GM23338 (cell line): ENCODE measurements at places on chromosomes 6 and 20. TPM values are rescaled to one million over a fixed set of nuclear protein-coding genes. Genes with fewer than 3 reads are reported as not detected.

- H3K36me3 ChIP-seq: no peaks in the 10 kb centered on the region
- no peak overlapping the region for H3K27ac ChIP-seq
- no peak overlapping the region for H3K4me3 ChIP-seq
- no peaks in the 10 kb centered on the region for H3K4me1 ChIP-seq
Measured at GRCh38 chr20:59214073-59214472, 50.5 kb downstream of the ZNF831 start.

- no peaks in the 10 kb centered on the region for H3K27me3 ChIP-seq
- DNase-seq: no peak
- H3K4me3 ChIP-seq: no peak overlapping the region
Measured at GRCh38 chr6:137025786-137026730, 18.7 kb downstream of the IL20RA start.

- no peaks in the 10 kb centered on the region for H3K4me1 ChIP-seq
- no peaks in the 10 kb centered on the region for H3K36me3 ChIP-seq
- no peaks in the 10 kb centered on the region for H3K27me3 ChIP-seq
Measured at GRCh38 chr6:72267470-72267869, 354.4 kb upstream of the KCNQ5 start.

DNA sequence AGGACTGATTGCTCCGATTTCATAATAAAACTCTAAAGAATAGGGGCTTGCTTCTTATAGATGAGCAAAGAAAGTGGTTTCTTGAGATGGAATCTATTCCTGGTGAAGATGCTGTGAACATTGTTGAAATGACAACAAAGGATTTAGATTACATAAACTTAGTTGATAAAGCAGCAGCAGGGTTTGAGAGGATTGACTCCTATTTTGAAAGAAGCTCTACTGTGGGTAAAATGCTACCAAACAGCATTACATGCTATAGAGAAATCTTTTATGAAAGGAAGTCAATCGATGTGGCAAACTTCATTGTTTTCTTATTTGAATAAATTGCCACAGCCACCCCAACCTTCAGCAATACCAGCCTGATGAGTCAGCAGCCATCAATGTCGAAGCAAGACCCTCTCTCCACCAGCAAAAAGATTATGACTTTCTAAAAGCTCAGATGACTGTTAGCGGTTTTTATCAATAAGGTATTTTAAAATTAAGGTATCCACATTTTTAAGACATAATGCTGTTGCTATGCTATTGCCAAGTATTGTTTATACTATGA, 12.7 kb upstream of the MTRF1L start:
- H3K36me3 ChIP-seq: no peaks in the 10 kb centered on the region
- DNase-seq: no peak
- no peak overlapping the region for H3K4me3 ChIP-seq
- no peaks in the 10 kb centered on the region for H3K27me3 ChIP-seq
- no peaks in the 10 kb centered on the region for H3K4me1 ChIP-seq
- no peak overlapping the region for H3K27ac ChIP-seq

GABRR1 gene
- polyA plus RNA-seq: 0.12 and 0.37 TPM in 2 replicates

GRCh38 chr20:21944227-21944626, 238.8 kb downstream of the PAX1 start:
- H3K36me3 ChIP-seq: no peaks in the 10 kb centered on the region
- H3K27me3 ChIP-seq: no peaks in the 10 kb centered on the region
- no peak overlapping the region for H3K27ac ChIP-seq
- H3K4me3 ChIP-seq: no peak overlapping the region
- no peaks in the 10 kb centered on the region for H3K4me1 ChIP-seq
- DNase-seq: no peak

DNA sequence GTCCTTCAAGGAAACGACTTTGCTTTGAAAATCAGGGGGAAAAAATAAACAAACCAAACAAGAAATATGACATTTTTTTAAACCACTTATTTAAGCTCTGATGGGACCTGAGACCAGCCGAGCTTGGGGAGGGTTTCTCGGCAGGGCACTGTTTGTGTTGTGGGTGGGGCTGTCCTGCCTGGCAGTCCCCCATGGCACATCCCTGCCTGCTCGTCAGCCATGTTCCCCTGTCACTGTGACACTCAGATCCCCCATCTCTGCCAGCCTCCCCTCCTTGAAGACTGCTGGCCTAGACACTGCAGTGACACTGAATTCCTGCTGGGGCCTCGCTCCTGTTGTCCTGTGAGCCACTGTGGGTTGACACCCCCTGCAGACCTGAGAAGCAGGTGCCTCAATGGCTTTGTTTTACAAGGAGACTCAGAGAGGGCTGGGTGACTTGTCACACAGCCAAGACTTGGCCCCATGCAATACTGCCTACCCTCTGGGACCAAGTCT, 95.1 kb upstream of the PTPN1 start:
- no peak overlapping the region for H3K4me3 ChIP-seq
- DNase-seq: no peak
- no peaks in the 10 kb centered on the region for H3K27me3 ChIP-seq
- no peak overlapping the region for H3K27ac ChIP-seq
- peaks cover 11% of the 10 kb centered on the region for H3K4me1 ChIP-seq

GRCh38 chr20:18504479-18505060, 3.2 kb upstream of the SEC23B start:
- H3K36me3 ChIP-seq: 0 out of 2 replicates have a peak, but pooled peaks cover under 1% of the 10 kb centered on the region
- no peak overlapping the region for H3K4me3 ChIP-seq
- no peaks in the 10 kb centered on the region for H3K27me3 ChIP-seq
- no peak overlapping the region for H3K27ac ChIP-seq
- peaks cover 14% of the 10 kb centered on the region for H3K4me1 ChIP-seq

GRCh38 chr6:39821742-39822532, 29.8 kb downstream of the DAAM2 start:
- no peaks in the 10 kb centered on the region for H3K27me3 ChIP-seq
- no peaks in the 10 kb centered on the region for H3K36me3 ChIP-seq
- no peak overlapping the region for H3K27ac ChIP-seq

- peaks cover 6% of the 10 kb centered on the region for H3K4me1 ChIP-seq
- DNase-seq: no peak
- H3K27ac ChIP-seq: no peak overlapping the region
- no peaks in the 10 kb centered on the region for H3K36me3 ChIP-seq
- H3K4me3 ChIP-seq: no peak overlapping the region
- no peaks in the 10 kb centered on the region for H3K27me3 ChIP-seq
Measured at GRCh38 chr20:37699202-37699601, 5.4 kb downstream of the CTNNBL1 start.

DNA sequence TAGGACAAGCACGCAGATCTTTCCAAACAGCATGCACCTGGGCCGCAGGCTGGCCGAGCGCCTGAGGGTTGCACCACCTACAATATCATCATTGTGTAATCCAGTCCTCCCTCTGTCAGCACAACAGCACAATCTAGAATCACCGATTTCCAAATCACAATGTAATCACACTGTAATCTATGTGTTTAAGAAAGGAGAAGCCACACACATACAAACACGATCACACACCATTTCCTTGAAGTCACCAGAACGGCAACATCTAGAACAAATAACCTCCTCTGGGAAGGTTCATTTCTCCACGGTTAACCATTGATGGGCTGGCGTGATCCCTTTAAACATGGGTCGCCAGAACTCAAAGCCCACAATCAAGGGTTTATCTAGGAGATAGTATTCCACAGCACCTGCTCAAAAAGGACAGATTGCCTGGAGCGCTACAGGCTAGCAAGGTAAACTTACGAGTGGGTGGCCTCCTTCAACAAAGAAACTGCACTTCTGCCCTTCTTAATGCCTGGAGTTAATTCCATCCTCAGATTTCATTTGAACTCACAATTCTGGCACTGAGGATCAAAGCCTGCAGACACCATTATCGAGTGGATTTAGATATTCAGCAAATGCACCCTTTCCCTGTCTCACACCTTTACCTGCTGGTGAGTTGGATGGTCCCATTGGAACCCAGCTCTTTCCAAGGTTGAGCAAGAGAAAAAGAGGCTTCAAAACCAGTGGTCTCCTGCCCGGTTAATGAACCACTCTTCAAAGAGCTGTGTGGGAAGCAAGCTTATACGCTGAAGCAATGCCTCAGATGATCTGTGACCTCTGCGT, 83.8 kb upstream of the FOXQ1 start:
- DNase-seq: no peak
- no peaks in the 10 kb centered on the region for H3K27me3 ChIP-seq
- no peak overlapping the region for H3K27ac ChIP-seq
- H3K4me1 ChIP-seq: no peaks in the 10 kb centered on the region

DNA sequence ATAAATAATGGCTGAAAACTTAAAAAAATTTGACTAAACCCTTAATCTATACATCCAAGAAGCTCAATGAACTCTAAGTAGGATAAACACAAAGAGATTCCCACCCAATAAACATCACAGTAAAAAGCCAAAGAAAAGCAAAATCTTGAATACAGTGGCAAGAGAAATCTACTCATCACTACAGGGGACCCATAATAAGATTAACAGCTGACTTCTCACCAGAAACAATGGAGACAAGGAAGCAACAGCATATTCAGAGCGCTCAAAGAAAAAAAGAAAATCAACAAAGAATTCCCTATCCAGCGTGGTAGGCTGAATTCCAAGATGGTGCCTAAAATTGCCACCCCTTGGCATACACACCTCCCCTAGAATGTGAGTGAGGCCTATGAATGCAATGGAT, 18.6 kb downstream of the SNX3 start:
- DNase-seq: no peak
- no peak overlapping the region for H3K4me3 ChIP-seq
- H3K27me3 ChIP-seq: no peaks in the 10 kb centered on the region
- H3K4me1 ChIP-seq: no peaks in the 10 kb centered on the region
- H3K27ac ChIP-seq: no peak overlapping the region
- peaks cover 7% of the 10 kb centered on the region; the same call in 1 of the 2 replicates for H3K36me3 ChIP-seq

TPBG gene
- 20.6 and 22.1 TPM in 2 replicates for polyA plus RNA-seq

- no peaks in the 10 kb centered on the region for H3K27me3 ChIP-seq
- H3K27ac ChIP-seq: no peak overlapping the region
- H3K4me3 ChIP-seq: no peak overlapping the region
Measured at GRCh38 chr6:75498862-75499261, 5.3 kb upstream of the FILIP1 start.

GRCh38 chr6:165872311-165872710, 209.3 kb upstream of the PDE10A start:
- H3K4me1 ChIP-seq: no peaks in the 10 kb centered on the region
- DNase-seq: no peak
- H3K4me3 ChIP-seq: no peak overlapping the region
- no peak overlapping the region for H3K27ac ChIP-seq
- no peaks in the 10 kb centered on the region for H3K36me3 ChIP-seq

DNA sequence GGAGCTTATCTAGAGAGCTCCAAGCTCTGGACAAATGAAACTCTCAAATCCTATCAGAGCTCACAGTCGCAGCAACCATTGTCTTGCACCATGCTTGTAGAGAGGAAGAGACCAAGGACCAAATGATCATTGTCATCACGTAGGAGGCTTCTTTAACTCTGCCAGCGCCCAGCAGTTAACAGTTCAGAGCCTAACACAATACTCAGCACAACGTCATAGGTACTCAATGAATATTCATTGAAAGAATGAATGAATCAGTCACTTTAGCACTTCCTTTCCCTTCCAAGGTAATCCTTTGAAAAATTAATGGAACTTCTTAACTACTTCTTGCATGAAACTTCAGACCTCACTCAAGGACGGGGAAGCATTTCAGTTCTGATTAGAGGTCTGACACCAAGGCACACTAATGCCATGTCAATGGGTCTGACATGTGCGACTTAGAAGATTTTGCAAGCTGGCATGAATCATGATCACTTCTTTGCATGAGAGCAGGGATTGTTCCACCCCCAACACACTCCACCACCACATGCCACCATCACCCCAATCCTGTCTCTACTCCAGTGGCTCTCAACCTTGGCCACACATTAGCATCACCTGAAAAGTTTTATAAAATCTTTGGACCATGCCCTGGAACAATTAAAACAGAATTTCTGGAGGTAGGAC, 45.1 kb downstream of the KHDC1L start:
- H3K36me3 ChIP-seq: no peaks in the 10 kb centered on the region
- H3K4me1 ChIP-seq: 0 out of 2 replicates have a peak, but pooled peaks cover 2% of the 10 kb centered on the region
- H3K27ac ChIP-seq: no peak overlapping the region
- no peak overlapping the region for H3K4me3 ChIP-seq

GRCh38 chr20:38008233-38008944, 24.9 kb downstream of the TTI1 start:
- no peak for DNase-seq
- no peaks in the 10 kb centered on the region for H3K4me1 ChIP-seq
- H3K4me3 ChIP-seq: no peak overlapping the region
